Stomach (tissue), 19 donors: ENCODE measurements at places on chromosomes 6 and 20. TPM values are rescaled to one million over a fixed set of nuclear protein-coding genes. Genes with fewer than 3 reads are reported as not detected.

Gene DOP1A
- polyA plus RNA-seq: 2.6 TPM

Gene NKAPL
- 4.4 TPM for polyA plus RNA-seq

Gene SYTL3
- polyA plus RNA-seq: 3.4 TPM

Gene PTCRA
- polyA plus RNA-seq: not detected

Gene LIN28B
- not detected for polyA plus RNA-seq

Gene FERMT1
- 8.2 TPM for polyA plus RNA-seq

Gene F13A1
- 36.8 TPM for polyA plus RNA-seq

Gene ZNF391
- polyA plus RNA-seq: 1.9 TPM
